A549 treated with CORT108297 at 1 μM for 4 hours (cell line): ENCODE measurements at places on chromosomes 5 and 9. TPM values are rescaled to one million over a fixed set of nuclear protein-coding genes. Genes with fewer than 3 reads are reported as not detected.

PCDHA12 gene
- total RNA-seq, result 2.6 to 3.4 TPM (median 3.0 TPM) in 5 replicates

PBX3 gene
- 10.8 to 14.0 TPM (median 12.2 TPM) in 5 replicates for total RNA-seq

ABLIM3 gene
- 14.3 to 19.5 TPM (median 15.8 TPM) in 5 replicates for total RNA-seq

CATSPER3 gene
- 0.23 to 0.48 TPM (median 0.41 TPM) in 5 replicates for total RNA-seq

CDH6 gene
- total RNA-seq, result 0.07 to 0.25 TPM (median 0.15 TPM) in 5 replicates

PRDM9 gene
- total RNA-seq, result not detected in 5 replicates

CARD9 gene
- total RNA-seq, result 0.53 to 2.8 TPM (median 1.3 TPM) in 5 replicates

PCDHGC3 gene
- 5.0 to 6.7 TPM (median 5.6 TPM) in 5 replicates for total RNA-seq

ADRA1B gene
- 12.7 to 19.1 TPM (median 16.6 TPM) in 5 replicates for total RNA-seq

PCDHGA11 gene
- total RNA-seq, result 0.02 to 0.03 TPM (median 0.02 TPM) in 4 of 5 replicates, not detected in the other

IQGAP2 gene
- total RNA-seq, result 1.2 to 2.1 TPM (median 1.4 TPM) in 5 replicates
